Heart right ventricle (tissue), 16 donors: ENCODE measurements at places on chromosomes 16 and 17. TPM values are rescaled to one million over a fixed set of nuclear protein-coding genes. Genes with fewer than 3 reads are reported as not detected.
A peak's percentile ranks its signal among the peaks of the same experiment; 100 is the strongest.

DNA sequence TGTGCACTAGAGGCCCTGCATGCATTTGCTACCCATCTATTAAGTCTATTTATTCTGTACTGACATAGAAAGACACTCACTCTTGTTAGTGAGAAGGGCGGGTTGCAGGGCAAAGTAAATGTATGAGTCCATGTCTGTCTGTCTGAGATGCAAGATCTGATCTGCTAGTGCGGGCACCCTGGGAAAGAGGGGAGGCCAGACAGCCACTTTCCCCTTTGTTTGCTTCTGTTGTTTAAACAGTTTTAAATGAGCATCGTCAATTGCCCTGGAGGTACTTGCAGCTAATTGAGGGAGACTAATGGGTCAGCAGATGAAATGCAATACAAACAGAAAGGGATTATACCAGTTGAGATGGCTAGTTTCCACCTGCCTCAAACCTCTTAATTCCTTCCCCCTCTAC lies 24.9 kb downstream of the SCNN1G start:
- DNase-seq, result no peak

DNA sequence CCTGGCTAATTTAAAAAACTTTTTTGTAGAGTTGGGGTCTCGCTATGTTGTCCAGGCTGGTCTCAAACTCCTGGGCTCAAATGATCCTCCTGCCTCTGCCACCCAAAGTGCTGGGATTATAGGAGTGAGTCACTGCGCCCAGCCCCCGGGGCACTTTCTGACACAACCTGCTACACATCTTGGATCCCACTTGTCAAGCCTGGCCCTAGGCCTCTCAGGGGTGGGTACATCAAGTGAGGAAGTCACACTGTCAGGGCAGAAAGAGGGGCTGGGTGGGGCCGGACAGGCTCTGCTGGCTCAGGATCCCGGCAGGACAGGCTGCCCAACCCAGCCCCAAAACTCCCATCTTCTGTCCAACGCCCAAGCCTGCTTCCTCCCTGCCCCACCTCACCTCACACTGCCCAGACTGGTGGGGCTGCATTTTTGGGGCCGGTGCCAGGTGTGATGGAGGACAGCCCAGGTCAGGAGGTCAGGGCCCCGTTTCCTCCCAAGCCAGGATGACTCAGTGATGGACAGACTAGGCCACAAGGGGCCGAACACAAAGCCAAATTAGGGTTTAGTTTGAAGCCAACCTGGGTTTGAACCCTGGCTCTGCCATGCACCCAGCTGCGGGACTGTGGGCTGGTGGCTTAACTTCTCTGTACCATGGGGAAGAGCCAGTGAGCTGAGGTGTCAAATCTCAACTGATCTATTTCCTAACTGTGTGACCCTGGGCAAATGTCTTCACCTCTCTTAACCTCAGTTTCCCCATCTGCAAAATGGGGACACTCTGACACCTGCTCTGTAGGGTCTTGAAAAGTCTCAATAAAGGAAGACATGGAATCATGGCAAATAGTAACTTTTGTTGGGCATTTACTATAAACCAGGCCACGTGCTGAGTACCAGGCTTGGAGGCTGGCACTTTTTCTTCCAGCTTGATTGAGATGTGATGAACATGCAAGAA lies 8.9 kb upstream of the PPL start:
- DNase-seq, result no peak

- DNase-seq, result no peak
Measured at GRCh38 chr16:1657841-1658240, 20.2 kb upstream of the JPT2 start.

DNA sequence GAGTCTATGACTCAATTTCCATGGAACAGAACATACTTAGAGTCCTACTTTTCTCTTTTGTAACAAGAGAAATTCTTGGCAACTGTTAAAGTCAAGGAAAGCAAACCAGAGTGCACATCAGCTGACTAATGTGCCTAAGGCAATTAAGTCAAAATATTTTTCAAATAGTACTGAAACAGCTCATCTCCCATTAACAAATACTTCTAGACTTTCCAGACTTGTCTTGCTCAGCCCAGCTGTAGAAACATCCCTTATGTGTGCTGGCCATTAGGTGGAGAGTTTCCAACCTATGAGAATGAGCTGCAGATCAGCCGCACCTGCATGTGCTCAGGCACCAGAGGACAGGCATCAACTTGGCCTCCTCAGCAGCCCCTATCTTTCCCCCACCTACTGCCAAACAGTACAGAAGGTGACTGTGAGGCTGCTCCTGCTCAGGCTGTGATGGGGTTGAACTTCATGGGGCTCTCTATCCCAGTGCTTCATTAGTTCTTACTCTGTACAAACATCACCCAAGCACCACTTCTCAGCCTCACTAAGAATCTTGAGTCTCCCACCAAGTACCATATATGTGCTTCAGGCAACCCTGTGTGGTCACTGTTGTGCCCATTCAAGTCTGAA lies 32.2 kb downstream of the TEX2 start:
- DNase-seq, result no peak

DNA sequence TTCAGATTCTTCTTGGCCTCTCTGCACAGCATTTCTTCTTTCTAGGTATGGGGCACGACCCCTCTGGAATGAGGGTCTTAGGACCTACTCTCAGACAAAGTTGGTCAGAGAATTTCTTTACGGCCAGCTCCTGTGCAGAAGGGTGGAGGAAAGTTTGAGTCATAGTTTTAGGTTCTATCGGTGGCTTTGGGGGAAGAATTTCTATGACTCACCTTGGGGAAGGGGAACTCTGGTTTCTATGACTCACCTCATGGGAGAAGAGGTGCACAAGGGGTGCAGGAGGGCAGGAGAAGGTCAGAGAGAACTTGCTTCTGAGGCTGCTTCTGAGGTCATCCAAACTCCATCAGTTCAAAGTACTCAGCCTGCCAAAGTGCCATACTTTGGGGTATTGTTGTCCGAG lies 2.5 kb upstream of the ABCC12 start:
- DNase-seq, result no peak

GRCh38 chr16:87647431-87648185 lies 45.3 kb downstream of the JPH3 start:
- DNase-seq, result no peak

KRTAP2-3 gene
- not detected for total RNA-seq

GRCh38 chr16:77812856-77813500 lies 24.6 kb downstream of the VAT1L start:
- no peak for DNase-seq

NKD1 gene
- 1.1 TPM for total RNA-seq

DNA sequence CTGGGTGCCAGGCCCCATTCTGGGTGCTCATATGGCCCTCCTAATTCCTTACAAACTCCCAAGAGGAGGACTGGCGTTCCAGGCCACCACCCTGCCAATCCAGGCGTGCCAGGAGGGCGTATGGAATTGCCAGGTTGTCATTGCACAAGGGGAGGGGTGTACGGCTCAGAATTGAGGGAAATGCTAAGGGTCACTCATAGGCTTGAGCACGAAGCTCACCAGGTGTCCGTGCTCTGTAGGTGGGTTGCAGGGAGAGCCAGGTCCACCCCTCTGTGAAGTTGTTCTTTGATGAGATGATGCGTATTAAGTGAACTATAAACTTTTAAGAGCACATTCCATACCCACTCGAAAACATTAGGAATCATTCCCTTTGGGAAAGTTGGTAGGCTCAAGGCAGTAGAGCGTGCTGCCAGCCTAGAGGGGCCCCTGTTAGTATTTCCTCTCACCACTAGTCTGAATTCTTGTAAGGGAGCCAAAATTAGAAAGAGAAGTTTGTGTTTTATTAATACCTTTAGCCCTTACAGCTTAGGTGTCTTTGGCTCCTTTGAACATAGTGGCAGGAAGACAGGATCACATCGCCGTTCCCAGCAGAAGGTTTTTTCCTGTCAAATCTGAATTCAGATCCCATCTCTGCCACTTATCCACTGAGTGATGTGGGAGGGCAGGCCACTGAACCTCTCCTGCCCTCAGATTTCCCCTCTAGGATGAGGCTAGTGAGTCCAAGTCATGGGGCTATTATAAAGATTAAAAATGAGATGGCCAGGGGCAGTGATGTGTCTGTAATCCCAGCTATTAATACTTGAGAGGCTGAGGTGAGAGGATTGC lies 38.7 kb upstream of the NFAT5 start:
- DNase-seq, result no peak

GRCh38 chr17:9487406-9487805 lies 88.2 kb downstream of the STX8 start:
- no peak for DNase-seq

DNA sequence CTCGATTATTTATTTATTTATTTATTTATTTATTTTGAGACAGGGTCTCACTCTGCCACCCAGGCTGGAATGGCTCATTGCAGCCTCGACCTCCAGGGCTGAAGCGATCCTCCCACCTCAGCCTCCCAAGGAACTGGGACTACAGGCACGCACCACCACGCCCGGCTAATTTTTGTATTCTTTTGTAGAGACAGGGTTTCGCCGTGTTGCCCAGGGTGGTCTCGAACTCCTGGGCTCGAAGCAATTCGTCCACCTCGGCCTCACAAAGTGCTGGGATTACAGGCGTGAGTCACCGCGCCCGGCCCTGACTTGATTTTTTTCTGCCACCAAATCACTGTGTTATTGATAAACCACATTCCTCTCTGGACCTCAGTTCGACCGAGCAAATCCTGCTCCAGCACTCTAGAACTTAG lies 758 bp upstream of the RPL23A start:
- no peak for DNase-seq

DNA sequence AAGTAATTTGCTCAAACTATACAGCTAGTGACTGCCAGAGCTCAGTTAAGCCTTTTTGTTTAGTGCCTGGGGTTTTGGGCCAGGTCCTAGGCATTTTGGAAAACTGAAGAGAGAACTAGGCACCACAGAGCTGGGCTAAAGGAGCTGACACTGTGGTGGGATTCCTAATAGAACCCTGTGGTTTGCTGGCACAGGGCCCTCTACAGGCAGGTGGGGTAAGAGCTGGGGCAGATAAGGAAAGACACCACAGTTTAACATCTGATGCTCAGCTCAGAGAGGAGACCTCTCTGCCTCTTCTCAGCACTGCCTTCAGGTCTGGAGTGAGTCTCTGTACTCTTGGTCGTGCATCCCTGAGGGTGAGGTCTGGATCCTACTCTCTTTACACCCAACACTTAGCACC lies 121.2 kb downstream of the SNX11 start:
- DNase-seq, result no peak

RNF227 gene
- 0.71 TPM for total RNA-seq

DNA sequence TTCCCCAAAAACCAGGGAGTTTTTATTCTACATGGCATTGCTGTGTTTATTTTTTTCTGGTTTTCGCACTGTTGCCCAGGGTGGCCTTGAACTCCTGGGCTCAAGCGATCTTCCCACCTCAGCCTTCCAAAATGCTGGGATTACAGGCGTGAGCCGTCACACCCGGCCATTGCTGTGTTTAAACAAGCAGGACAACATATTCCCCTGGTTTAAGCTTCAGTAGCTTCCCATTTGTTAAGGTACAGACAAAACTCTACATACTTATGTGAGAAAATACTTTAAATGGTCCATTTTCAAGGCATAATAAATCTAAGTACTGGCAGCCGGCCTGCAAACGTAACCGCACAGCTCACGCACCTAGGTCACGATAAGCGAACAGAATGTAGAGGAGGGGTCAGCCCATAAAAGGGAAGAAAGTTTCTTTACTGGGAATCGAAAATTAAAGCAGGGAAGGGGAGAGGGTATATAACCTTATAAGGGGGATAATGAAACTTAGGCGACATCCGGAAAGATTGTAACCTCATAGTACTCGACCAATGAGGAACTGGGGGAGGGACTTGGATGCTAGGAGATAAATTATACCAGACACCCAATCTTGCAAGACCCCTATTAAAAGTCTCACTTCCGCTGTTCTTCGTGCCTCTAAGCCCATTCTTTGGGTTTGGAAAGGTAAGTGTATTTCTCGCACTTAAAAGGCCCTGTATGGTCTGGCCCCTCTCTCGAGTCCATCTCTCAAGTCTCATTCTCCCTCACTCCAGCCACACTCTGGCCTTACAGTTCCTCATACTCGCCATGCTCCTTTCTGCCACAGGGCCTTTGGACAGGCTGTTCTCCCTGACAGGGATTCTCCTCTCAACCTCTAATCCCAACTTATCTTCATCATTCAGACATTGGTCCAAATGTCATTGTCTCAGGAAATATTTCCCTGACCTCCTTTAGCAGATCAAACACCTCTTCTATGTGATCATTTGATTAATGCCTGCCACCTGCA lies 59.2 kb downstream of the TEX14 start:
- DNase-seq, result no peak

GRCh38 chr16:23134274-23134673 lies 15.0 kb downstream of the USP31 start:
- peak; percentile 58 for DNase-seq

DNA sequence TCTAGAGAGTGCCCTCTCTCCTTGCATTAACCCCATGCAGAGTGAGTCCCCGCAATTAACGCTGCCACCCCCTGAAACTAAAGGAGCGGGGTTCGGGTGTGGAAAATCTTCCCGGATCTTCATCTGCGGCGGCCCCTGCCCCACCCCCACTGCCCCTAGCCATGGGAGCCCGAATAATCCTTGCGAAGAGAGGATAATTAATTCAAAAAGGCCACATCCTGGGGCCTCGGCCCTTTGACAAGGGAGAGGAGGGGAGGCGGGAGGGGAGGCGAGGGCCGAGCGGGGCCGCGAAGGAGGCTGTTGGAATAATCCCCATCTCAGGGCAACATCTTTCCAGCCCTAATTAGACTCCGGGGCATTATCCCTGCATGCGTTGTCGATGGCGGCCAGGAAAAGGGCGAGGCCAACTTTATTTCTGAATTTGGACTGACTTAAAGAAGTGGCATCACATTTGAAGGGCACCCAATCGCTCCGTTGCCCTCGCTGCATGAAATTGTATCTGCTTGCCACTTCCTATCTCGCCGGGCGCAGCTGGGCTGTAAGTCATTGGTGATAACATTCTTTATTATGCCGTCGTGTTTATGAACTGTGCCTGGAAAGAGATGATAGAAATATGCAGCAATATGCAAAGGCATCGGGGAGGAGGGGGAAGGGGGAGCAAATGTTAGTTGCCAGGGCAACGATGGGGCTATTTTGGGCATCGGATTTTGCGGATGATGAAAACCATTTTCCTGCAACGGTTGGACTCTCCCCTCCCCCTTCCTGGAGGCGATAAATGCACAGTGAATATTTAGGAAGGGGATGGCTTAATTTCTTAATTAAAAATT lies 387.1 kb upstream of the TNRC6C start:
- DNase-seq, result no peak

GRCh38 chr17:82863941-82864712 lies 24.3 kb upstream of the ZNF750 start:
- no peak for DNase-seq

GRCh38 chr17:72590882-72591281 lies 470.1 kb downstream of the SOX9 start:
- DNase-seq, result no peak
